ENCODE measurements at places on chromosomes 13 and 19. TPM values are rescaled to one million over a fixed set of nuclear protein-coding genes. Genes with fewer than 3 reads are reported as not detected.

Gene ZNF829
- total RNA-seq, result 4.4 TPM

Gene ZNF628
- 3.3 TPM for total RNA-seq

Gene SBK2
- not detected for total RNA-seq

Gene ZGLP1
- total RNA-seq, result 0.72 TPM

Gene ZNF99
- not detected for total RNA-seq

Gene FXYD1
- 0.66 TPM for total RNA-seq

Gene COMP
- total RNA-seq, result not detected

Gene ZNF470
- 2.4 TPM for total RNA-seq

Gene C19orf67
- total RNA-seq, result not detected

Gene PTH2
- not detected for total RNA-seq

All from placental pericyte (primary cell).